ENCODE measurements at places on chromosomes 4 and X.
A peak's percentile ranks its signal among the peaks of the same experiment; 100 is the strongest.

DNA sequence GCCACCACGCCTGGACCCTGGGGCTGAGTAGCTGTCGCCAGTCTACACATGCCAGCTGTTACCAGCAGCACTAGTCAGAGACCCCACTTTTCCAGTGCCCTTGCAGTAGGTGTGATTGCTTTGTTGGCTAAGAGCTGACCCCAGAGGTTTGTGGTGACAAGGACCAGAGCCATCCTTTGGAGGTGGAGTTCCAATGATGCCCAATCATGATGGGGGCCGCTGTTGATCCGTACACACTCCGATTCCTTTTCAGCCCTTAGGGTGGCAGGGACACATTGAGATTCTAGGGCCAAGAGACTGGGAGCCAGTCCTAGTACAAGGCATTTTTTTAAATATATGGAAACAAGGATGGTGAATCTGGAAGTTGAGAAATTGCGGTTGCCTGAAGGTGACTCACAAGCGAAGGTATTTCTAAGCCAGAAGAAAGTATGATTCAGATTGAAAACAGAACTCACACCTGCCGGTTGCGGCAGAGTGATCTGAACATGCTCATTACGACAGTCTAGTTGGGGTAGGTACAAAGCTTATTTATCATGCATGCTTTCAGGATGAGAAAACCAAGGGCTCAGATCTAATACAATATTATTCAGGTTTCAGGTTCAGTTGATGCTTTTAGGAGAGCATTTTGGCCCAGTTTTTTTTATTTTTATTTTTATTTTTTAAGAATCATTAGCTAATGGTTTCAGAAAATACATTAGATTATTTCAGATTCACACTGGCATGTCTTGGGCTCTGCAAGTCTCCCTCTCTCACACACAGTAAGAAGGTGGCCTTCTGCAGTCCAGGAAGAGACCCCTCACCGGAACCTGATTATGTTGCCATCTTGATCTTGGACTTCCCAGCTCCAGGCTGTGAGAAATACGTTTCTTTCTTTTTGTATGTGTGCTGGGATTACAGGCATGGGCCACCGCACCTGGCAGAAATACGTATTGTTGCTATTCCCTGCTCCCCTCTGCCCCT is 43.4 kb downstream of the SHROOM2 start:
- peak; percentile 65 for DNase-seq

- no peak for DNase-seq
These were observed 199.2 kb downstream of the MAB21L2 start for GRCh38 chr4:150781191-150781590.

GRCh38 chr4:110618581-110619462 is 4.1 kb downstream of the PITX2 start:
- no peak for DNase-seq

- no peak for DNase-seq
These were observed 556.1 kb downstream of the IL1RAPL1 start for GRCh38 chrX:29143356-29143755.

DNA sequence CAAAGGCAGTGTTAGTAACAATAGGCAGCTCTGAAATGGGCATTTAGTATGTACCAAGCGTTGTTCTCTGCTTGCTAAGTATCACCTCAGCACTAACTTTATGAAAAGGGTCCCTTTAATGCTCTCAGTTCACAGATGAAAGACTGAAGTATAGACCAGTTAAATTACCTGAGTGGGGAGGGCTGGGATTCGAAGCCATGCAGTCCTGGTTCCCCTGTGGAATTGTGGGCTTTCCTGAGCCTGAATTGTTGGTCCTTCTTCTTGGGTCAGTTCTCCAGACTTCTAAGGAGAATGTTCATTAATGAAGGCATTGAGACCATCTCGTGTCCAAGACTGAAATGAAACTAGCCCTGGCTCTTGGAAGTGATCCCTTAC is 7.7 kb upstream of the PRDM8 start:
- no peak for DNase-seq

- no peak for DNase-seq
These were observed 204.9 kb downstream of the MID1 start for GRCh38 chrX:10415306-10416001.
